ENCODE measurements at places on chromosomes 6 and 20.

DNA sequence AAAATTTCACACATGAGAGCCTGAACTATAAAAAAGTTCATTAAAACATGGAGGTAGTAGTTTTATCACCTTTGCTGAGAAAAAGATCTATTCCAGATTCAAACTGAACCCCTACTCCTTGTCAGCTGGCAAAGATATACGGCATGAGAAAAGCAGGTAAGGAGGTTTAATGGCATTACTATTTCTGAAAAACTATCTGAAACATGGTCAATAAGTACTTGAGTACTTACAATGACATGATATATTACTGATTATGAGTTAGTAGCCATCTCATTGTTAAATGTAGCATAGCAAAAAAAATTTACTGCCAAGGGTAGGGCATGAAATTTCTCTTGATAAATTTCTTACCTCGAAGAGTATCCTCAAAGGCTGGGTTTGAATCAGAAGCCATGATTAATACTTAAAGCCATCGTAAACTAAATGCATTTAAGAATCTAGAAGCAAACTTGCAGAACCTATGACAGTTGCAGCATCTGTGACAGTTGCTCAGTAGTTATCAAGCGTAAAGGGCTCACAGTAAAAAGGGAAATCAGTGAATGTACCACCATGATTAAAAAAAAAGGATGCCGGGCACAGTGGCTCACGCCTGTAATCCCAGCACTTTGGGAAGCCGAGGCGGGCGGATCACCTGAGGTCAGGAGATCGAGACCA is 8.7 kb downstream of the SLC17A5 start:
- no peak for DNase-seq

- no peak for DNase-seq
Observed at GRCh38 chr20:33127422-33128097, 40.4 kb upstream of the BPIFA2 start.

DNA sequence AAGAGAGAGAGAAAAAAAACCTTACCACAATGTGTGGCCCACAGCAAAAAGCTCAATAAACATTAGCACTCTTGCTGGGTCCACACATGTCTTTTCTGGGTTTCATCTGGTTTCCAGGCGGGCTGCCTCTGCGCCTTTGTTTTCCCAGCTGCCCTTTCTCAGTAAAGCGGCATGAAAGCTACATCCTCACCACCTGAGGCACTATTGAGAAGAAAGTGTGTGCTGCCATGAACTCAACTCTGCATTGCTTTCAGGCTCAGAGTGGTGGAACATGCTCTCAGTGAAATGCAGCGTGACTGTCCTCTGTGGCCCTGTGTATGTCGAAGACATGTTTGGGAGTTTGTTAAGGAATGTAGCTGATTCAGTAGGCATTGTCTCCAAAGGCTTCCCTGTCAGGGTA is 102.3 kb downstream of the LYRM2 start:
- DNase-seq, result no peak

GRCh38 chr6:97669191-97670031 is 386.4 kb upstream of the MMS22L start:
- DNase-seq, result no peak

GRCh38 chr20:18988701-18989100 is 175.1 kb downstream of the SCP2D1 start:
- no peak for DNase-seq

DNA sequence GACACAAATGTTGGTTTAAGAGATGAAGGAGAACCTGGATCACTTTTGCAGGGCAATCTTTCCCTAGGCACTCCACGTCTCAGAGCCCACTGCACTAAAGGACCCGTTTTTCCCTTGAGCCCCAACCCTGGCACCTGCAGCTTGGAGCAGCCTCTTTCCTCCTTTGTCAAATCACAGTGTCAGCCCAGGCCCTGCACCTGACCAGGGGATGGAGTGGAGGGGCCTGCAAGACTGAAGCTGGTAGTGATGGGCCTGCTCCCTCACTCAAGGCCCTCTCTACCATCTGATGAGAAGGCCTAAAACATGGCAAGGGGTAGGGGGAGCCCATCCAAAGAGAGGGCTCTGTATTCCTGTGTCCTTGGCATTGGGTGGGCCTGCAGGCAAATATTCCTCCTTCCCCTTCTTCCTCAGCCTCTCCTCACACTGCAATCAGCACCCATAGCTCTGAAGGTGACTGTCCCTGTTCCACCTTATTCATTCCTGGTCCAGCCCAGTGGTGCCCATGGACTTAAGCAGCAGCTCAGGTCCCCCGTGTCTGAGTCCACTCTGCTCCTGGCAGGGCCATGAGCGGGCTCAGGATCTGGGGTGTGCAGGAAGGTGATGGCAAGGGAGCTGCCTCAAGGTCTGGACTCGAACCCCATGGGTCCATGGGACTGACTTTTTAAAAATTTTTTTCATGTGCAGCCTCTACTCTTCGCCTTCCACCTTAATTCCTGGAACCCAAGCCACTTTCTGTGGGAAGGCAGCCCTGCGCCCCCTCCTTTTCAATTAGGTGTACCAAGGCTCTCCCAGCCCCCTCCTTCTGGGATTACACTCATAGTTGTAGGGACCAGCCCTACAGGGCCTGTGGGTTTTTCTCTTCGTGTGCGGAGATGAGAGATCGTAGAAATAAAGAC is 6.7 kb downstream of the RAET1G start:
- DNase-seq, result no peak

GRCh38 chr6:8079126-8079525 is 14.9 kb upstream of the BLOC1S5 start:
- no peak for DNase-seq

DNA sequence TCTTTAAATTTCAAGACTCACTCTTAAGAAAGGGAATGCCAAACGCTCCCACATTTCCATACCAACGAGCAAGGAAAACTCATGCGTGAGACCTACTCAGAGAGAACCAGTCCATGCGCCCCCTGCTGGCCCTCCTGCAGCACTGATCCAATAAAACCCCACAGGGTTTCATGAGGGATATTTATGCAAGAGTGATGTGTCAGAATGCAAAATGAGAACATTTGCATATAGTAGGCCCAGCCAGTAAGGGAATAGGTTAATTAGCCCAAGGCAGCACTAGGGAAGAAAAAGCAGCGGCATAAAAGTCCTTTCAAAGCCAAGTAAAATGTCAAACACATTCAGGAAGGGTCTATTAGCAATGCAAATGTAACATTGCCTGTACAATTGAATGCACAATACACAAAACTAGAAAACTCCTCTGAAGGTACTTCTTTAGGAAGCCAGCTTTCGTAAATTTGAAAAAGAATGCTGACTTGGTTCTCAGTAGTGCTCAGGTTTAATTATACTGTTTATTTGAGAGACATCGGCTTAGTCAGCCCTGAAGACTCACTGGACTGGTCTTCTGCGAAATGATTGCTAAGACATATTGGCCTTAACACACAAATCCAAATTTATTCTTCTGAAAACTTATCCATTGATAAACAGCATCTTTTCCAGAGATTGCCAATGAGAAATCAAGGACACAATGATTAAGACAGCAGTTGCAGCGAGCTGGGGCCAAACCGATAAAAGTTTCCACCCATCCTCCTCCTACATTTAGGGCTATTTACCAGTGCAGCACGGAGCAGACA is 93.2 kb downstream of the GMPR start:
- no peak for DNase-seq

DNA sequence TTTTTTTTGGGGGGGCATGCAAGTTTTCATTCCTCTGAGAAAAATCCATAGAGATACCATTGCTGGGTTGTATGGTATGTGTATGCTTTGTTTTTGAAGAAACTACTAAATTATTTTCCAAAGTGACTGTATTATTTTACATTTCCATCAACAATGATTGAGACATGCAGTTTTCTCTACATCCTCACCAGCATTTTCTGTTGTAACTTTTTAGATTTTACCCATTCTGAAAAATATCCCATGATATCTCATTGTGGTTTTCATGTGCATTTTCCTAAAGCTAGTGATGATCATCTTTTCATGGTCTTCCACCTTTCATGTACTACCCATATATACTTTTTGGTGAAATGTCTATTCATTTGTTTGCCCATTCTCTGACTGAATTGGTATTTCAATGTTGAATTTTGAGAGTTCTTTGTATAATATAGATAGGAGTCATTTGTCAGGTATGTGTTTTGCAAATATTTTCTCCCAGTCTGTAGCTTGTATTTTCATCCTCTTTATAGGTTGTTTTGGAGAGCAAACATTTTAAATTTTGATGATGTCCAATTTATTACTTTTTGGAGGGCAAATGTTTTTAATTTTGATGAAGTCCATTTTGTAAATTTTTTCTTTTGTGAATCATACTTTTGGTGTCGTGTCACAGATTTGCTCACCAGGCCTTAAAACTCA is 827.5 kb upstream of the CITED2 start:
- DNase-seq, result no peak

DNA sequence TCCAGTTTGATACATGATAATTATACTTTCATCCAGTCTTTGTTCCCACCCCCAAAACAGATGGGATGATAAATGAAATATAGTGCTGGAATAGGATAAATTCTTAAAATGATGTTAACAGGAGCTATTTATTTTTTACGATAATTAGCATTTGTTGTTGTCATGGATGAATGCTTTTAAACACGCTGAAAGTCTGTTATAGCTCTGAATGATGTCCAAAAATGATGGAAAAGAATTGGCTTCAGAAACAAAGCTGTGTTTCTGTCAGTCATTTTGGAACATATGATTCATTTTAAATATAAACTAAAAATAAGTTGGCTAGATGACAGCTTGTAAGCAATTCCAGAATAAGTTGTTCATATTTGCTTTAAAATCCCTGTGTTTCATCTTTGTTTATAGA is 237.4 kb downstream of the GRIK2 start:
- no peak for DNase-seq

GRCh38 chr6:133991096-133991593 is 38.1 kb downstream of the TBPL1 start:
- DNase-seq, result peak; percentile 80

DNA sequence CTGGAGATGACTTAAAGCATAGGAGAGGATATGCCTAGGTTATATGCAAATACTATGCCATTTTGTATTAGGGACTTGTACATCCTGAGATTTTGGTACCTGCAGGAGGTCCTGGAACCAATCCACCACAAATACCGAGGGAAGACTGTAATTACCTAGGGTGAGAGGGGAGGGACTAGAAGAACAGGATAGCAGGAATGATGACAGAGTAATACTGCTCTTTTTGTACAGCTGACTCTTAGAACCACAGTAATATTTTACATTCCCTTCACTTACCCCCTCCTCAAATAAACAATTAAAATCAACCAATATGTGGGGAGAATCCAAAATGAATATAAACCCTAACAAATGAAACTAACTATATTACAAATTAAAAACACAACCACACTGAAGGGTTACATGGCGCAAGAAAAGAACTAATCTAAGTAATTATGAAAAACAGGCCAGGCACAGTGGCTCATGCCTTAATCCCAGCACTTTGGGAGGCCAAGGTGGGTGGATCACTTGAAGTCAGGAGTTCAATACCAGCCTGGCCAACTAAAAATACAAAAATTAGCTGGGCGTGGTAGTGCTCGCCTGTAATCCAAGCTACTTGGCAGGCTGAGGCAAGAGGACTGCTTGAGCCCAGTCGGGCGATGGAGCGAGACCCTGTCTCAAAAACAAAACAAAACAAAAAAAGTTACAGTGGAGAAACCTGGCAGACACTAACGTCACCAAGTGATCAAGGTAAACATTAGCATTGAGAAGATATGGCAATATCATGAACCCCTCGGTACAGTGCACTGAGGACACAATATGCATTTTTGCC is 37.1 kb downstream of the MAP1LC3A start:
- no peak for DNase-seq

DNA sequence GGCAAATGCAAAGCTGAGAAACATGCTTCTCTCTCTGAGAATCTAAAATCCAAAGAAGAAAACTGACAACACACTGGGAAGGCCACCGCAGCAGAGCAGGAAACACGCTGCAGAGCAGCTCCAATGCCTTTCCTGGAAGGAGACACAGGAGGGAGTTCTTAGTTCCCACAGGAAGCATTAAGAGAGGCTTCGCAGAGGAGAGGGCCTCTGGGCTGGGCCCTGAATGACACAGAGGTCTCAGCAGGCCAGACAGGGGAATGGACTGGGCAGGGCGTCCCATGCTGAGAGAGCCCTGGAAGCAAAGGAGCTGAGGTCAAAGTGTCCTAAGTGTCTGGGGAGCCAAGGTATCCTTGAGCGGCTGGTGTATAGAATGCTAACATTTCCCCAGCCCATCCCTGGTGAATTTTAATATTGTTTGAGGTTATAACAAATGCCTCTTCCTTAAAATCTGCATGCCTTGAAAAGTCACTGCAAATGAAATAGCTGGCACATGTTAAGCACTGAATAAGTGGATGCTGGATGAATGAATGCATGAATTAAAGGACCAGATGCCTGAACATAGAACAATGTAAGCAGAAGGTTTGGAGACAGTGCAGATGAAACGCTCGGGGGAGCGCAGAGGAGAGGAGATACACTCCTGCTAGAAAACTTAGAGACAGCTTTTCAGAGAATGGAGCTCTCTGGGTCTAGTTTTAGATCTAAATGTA is 110.0 kb upstream of the SYNDIG1 start:
- DNase-seq, result no peak

DNA sequence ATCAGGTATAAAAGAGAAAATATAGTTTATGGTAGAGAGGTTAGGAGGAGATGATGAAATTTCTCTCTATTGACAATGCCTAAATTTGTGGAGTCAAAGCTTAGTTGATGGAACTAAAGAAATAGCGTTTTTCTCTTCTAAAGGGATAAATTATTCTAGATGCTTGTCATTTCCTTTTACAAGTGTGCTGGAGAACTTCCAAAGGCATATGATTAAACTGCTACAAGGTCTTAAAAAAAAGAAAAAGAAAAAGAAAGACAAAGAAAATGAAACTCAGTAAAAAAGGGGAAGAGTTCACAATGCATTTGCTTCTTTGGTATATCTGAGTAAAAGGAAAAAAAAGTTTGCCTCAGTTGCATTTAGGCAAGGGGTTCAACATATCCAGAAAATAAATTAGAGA is 499.8 kb upstream of the PTCHD4 start:
- no peak for DNase-seq

DNA sequence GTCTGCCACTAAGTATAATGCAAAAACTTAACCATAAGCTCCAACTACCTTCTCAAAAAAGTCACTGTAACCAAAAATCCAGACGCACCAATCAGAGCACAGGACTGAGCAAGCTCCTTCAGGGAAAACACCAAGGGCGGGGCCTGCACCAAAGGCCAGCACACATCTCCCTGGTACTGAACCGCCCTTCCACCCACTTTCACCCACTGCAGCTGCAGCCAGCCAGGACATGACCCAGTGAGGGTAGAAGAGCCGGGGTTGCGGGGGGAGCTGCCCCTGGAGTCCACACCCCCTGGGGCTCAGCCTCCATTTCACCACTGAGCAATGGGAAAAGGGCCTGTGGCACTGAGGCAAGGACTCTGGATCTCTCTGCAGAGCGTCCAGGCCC is 54.3 kb downstream of the TAF4 start:
- DNase-seq, result no peak

- no peak for DNase-seq
Observed at GRCh38 chr20:63160641-63161175, 55.2 kb downstream of the YTHDF1 start.

- no peak for DNase-seq
Observed at GRCh38 chr6:75941509-75941908, 131.0 kb downstream of the IMPG1 start.

All from AG09309 (cell line).